Hematopoietic multipotent progenitor cell treated with erythropoietin and hydrocortisone succinate and interleukin-3 and kit ligand, for 6 days (in vitro differentiated cells): ENCODE measurements at places on chromosomes 16 and 17.
A peak's percentile ranks its signal among the peaks of the same experiment; 100 is the strongest.

GRCh38 chr16:35370617-35371016 is 1911.2 kb downstream of the TP53TG3F start:
- DNase-seq, result no peak

DNA sequence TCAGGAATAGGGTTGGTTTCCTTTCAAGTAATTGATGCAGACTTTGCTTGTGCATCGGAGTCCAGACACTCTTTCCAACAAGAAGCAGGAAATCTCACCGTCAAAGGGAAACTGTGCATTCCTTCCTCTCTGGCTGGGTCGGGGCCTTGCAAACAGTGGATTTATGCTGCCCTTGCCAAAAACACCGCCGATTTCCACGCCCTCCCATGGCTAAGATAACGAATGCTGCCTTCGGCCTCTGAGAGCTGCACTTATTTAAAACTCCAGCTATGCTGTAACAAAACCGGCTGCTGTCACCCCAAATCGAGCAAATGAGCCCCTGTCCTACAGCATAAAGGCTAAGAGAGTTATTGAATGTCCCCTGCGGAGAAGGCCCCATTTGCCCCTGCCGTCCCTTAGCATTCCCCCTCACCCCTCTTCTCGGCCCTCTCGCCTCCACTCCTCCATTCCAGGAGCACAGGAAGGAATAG is 275.5 kb upstream of the IRX5 start:
- peak; percentile 3 for DNase-seq

DNA sequence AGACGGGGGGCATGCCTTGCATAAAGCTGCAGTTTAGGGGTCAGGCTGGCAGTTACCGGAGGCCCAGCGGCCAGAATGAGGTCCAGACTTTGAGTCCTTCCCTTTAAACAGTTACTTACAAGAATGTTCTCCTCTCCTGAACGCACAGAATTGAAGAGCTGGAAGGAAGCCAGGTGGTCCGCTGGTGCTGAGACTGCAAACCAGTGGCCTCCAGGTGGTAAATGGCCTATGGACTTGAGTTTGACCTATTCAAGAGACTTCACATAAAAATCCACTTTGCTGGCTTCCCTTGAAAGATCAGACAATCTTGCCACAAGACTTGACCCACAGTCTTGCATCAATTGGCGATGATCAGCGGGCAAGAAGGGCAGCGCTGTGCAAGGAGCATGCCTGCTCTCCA is 14.7 kb upstream of the SEZ6 start:
- no peak for DNase-seq

DNA sequence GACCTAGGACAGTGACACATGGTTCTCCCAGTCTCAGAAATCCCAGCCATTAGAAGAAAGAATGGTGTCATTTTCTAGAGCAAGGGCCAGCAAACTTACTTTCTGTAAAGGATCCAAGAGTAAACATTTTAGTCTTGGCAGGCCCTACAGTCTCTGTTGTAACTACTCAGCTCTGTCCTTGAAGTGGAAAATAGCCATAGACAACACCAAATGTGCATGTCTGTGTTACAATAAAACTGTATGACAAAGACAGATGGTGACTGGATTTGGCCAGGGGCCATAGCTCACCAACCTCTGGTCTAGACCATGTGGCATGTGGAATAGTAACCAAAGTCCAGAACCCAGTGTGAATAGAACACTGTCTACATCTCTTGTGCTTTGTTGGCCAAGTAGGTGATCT is 286.5 kb downstream of the HS3ST4 start:
- no peak for DNase-seq

- no peak for DNase-seq
Observed at GRCh38 chr16:52407778-52408177, 139.2 kb downstream of the TOX3 start.

DNA sequence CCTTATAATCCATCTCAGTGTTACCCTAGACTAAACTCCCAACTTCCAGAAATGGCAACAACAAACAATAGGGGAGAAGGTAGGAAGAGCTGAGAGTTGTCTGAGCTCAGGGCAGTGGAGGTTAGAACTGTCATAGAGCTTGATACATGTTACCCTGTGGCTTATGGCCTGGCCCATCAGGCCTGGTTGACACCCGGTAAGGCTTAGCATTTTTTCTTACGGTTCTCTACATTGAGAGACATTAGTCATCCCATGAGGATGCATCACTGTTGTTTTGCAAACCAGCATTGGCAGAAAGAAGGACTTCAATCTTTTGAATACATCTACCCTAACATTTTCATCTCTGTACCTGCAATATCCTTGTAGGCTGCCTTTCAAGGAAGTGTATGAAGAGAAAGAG is 226.6 kb downstream of the PHKB start:
- no peak for DNase-seq

GRCh38 chr17:19719355-19720209 is 3.2 kb upstream of the SLC47A2 start:
- no peak for DNase-seq

- DNase-seq, result peak; percentile 88
Observed at GRCh38 chr17:17354560-17355349, 51.6 kb downstream of the NT5M start.

- DNase-seq, result no peak
Observed at GRCh38 chr17:72782985-72783701, 309.3 kb downstream of the SLC39A11 start.

- no peak for DNase-seq
Observed at GRCh38 chr16:12026741-12027490, 50.4 kb downstream of the SNX29 start.

DNA sequence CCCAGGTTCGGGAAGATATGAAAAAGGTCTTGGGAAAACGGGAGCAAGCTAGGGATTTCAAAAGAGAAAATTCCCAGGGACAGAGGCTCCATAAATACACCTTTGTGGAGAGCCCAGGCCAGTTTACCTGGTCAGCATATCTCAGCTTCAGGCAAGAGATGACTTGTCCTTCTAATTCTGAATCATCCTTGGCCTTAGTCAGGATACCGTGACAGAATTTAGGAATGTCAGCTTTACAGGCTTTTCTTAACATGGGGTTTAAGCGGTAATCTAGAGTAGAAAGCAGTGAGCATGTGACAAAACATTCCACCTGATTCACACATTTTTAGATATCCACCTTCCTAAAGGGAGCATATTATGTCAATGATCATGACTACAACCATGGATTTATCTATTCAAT is 41.1 kb upstream of the CLEC18B start:
- DNase-seq, result no peak
